Hematopoietic multipotent progenitor cell treated with erythropoietin and hydrocortisone succinate and interleukin-3 and kit ligand, for 4 days (in vitro differentiated cells): ENCODE measurements at places on chromosomes 5 and 9.

- DNase-seq = no peak
Measured at GRCh38 chr5:96340357-96340756, 92.7 kb downstream of the PCSK1 start.

- DNase-seq = no peak
Measured at GRCh38 chr5:139157556-139157955, 40.6 kb downstream of the SIL1 start.

DNA sequence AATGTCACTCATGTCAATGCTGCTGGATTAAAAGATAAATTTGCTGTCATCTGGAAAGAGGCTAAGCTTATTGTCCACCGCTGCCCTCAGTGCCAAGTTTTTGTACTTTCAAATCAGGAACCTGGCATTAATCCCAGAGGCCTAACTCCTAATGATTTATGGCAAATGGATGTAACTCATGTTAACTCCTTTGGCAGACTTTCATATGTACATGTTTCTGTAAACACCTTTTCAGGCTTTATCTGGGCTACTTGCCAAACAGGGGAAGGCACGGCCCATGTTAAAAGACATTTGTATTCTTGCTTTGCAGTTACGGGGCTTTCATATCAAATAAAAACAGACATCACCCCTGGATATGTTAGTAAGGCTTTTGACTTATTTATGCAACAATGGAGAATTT is 608.0 kb upstream of the ACO1 start:
- DNase-seq = no peak

GRCh38 chr5:69230181-69230580 is 4.5 kb upstream of the CDK7 start:
- DNase-seq = no peak

- no peak for DNase-seq
Measured at GRCh38 chr5:93343570-93343969, 237.4 kb downstream of the NR2F1-AS1 start.

DNA sequence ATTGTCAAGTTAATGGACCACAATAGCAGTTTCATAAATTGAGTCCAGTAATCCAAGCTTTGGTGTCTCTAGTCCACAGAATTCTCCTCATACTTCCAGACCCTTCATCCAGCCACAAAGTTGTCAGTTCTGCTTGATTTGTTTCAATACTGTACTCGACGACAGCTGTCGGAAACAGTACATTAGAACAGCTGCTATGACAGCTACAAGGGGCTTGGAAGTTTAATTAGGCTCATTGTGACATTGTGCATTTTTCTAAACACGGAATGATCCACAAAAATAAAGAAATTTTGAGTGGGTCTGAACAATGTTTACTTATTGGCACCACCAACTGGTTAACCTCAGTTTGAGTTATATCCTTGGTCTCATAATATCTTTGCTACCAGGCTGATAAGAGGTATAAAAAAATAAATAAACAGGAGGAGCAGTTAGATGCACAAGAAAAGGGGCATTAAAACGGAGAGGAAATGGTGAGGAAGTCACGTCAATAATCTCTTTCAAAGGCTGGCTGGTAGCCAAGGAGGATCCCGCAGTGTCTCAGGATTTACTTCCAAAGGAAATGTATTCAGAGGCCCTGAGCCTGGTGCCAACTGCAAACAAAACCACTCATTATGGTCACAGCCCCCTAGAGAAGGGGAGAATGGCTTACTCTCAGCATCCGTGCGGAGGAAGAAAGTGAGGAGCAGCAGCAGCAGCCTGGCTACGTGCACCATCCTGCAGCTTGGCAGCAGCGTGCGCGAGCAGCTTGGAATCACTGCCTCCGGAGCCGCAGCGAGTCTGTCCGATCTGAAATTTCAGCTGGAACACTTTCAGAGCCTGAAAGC is 933.8 kb upstream of the DMAC1 start:
- peak; percentile 17 for DNase-seq

- DNase-seq = no peak
Measured at GRCh38 chr9:79671558-79671957, 99.8 kb downstream of the TLE4 start.

GRCh38 chr9:88920645-88921044 is 70.6 kb upstream of the S1PR3 start:
- no peak for DNase-seq

DNA sequence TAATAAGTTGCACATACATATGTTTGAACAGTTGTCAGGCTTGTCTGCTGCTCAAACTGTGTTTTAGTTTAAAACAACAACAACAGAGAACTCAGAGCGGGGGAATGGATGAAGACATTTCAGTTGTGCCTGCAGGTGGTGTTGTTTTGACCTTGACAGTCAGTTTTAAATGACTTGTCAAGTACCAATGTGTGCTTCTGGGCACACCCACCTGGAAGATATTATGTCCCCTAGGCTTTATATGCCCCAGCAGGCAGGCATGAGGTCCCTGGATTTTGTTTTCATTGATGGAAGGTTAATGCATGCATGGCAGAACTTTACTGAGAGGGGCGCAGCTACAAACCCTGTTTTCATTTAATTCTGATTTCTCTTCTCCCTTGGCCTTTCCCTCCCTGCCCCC is 84.6 kb downstream of the AOPEP start:
- no peak for DNase-seq

DNA sequence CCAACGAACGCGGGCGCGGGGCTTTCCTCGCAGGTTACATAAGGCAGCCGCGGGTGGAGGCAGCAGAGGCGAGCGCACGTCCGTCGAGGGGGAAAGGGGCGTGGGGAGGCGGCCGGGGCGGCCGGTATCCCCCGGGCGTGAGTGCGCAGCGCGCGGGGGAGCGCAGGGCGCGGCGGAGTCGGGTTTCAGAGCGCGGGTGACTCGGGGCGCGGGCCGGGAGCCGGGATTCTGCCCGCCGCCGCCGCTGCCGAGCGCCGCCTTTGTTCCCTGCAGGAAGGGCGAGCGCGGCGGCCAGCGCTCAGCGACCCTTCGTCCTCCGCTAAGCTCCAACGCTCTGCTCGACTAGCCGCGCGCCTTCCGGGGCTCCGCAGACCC is at the start of gene COL15A1:
TSS of gene COL15A1 (plus strand) at position 226 of the 375 bp plus-strand sequence. CDS start 155 bp downstream, outside the sequence.
- DNase-seq = no peak

- DNase-seq = no peak
Measured at GRCh38 chr5:172385707-172386106, 68.6 kb downstream of the SH3PXD2B start.

DNA sequence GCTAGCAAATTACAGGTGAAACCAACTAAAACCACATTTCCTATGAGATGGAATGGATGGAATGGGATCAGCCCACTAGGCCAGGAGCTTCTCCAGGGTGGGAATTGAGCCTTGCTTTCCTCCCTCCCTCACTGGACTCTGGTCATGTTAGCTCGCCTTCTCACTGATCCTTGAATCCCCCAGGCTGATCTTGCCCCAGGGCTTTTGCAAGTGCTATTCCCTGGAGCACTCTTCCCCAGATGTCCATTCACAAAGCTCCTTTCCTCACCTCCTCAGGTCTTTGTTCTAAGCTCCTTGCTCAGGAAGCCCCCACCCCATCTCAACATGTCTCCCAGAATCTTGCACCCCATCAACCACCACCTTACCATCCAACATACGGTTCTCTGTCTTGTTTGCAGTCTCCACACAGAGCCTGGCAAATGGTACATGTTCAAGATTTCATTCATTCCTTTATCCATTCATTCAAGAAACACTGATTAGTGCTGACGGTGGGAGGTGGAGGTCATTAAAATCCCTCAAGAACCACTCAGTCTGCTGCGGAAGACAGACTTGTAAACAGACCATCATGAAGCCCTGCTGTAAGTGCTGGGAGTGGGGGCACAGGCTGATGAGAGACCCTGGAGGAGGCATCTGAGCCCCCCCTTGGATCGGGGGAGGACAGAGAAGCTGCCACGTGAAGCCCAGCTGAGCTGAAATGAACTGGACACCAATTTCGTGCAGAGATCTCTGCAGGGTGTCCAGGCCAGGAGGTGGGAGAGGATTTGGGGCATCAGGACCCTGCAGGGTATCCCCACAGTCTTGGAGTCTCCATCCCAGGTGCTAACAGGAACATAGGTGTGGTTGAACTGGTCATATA is 141.7 kb downstream of the BARX1 start:
- no peak for DNase-seq

- DNase-seq = no peak
Measured at GRCh38 chr5:138772986-138773594, 19.9 kb downstream of the CTNNA1 start.

DNA sequence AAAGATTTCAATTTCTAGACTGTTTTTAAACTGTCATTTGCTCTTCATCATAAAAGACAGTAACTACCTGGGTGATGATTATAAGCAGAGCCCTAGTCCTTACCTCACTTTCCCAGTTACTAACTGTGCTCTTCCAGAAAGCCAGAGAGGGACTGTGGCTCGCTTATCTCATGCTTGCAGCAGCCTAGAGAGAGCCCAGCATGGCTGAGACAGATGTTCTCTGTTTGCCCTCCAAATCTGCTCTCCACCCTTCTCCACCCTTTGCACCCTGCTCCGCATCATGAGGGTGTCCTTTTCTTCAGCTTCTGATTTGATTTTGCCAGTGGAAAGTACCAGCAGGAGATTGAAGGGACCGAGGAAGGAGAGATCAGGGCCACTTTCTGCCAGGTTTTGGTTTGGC is 61.2 kb upstream of the SELENOP start:
- DNase-seq = peak; percentile 86

DNA sequence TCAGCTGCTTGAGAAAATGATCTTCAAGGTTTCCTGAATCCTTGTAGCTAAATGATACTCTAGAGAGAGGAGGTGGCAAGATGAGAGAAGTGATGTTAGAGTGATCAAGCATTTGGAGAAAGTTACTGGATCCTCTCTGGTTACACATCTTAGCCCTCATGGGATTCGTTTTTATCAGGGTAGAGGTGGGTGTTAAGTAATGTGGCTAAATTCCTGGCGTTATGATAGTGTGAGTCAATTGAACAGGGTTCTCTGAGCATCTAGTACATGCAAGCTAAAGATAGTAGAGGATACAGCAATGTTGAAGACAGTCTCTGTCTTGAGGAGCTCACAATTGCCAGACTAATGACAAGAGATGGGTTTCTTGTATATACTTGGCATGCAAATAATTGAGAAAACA is 123.7 kb downstream of the PSD2 start:
- DNase-seq = no peak

- peak; percentile 37 for DNase-seq
Measured at GRCh38 chr5:71013575-71013974, 11.6 kb downstream of the NAIP start.

DNA sequence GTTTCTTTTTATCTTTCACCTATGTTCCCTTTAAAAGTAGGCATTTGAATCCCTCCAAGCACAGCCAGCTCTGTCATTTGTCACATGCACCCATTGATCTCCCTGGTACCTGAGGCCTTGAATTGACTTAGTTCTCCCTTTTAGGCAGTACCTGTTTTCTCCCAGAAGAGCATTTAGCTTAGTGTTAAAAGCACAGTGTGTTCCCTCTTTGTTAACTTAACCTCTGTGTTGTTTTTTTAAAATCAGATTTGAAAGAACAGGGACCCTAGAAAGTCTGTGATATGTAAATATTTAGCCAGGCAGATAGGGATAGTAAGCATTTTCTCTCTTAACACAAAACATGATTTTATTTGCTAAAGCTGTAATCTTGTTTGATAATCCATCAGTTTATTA is 113.8 kb upstream of the SPATA31D4 start:
- no peak for DNase-seq

DNA sequence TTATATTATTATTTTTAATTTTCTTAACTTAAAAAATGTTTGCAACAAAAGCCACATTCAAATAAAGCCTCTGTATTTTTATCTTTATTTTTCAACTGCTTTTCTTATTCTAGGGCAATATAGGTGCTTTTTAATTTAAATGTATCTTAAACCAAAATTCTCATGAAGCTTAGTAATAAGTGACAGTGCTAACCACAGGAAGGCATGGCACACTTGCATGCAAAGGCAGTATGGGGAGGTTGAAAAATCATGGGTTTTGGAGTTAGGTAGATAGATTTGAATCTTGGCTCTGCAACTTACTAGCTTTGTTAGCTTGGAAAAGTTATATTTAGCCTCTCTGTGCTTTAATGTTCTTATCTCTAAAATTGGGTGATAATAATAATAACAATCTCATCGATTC is 458.0 kb downstream of the DMAC1 start:
- DNase-seq = no peak

DNA sequence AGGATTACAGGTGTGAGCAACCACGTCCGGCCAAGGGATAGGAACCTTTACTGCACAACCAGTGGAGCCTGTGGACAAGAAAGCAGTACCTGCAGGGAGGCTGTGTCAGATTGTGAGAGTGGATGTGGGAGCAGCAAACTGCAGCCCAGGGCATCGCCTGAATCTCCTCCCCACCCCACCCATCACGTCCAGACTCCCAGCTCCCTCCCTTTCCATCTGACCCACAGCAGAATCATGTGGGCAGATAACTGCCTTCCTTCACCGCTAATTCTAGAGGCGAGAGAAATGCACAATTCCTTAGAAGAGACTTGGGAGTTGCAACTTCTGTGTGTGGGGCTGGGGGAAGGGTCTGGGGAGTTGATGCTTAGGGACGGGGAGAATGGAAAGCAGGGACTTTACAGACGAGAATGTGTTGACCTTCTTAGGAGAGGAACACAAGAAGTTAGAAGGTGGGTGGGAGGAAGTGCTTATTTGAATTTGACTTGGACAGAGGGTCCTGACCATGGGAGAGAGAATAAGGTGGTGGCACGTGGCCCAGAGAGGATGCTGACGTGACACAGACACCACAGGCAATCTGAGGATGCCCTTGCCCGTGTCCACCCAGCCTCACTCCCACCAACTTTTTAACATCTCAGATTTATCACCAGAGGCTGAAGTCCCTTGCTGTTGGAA is 4.5 kb upstream of the LCP2 start:
- DNase-seq = peak; percentile 62

DNA sequence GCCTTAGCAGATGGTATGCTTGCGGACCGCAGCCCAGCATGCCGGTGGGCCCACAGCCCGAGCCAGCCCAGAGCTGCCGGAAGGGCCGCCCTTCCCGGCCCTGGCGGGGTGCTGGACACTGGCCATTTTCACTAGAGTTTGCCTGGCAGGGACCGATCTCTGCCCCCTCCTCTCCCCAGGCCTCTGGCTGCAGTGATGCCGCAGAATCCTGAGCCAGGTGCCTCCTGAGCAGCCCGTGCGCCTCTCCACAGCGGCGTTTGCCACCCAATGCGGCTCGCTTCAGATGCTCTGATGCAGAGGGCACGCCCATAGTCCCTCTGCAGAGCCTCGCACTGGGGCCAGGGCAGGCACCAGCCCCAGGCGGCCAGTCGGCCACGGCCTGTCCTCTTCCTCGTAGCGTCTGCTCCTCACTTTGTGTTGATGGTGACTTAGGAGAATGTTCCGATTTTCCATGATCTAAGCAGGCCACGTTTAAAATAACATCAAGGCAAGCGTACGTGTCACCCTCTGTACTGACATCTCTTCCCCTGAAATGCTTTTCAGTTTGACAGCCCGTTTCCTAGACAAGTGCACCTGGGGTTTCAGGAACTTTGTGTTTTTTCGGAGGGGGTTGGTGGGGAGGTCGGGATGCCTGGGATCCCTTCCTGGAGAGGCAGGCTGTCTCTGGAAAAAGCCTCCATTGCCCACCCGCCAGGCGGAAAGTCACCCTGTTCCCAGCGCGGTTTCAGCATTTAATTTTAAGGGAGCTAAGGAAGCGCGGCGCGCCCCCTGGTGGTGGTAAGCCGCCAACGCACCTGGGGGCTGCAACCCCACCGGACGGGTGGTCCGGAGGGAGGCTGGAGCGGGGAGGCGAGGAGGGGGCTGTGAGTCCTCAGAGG is 29.8 kb upstream of the HMCN2 start:
- peak; percentile 78 for DNase-seq
